ENCODE measurements at places on chromosomes 4 and X.

- DNase-seq, result no peak
Measured at GRCh38 chr4:46370531-46370930, 19.4 kb downstream of the GABRA2 start.

DNA sequence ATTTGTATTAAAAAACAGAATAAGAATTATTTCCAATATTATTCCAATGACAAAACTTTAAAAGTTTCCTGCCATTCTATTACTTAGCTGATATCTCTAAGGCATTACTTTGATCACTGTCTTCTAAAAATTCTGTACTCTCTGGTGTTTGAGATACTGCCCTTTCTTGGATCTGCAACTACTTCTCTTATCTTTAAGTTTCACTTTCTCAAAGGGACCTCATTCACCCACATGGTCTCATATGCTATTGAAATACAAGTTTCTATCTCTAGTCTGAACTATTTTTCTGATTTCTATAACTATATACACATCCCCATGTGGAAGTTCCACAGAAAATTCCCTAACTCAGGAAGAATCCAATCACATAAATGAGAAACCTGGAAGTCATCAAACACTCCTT, 22.2 kb downstream of the TMPRSS11E start:
- no peak for DNase-seq

DNA sequence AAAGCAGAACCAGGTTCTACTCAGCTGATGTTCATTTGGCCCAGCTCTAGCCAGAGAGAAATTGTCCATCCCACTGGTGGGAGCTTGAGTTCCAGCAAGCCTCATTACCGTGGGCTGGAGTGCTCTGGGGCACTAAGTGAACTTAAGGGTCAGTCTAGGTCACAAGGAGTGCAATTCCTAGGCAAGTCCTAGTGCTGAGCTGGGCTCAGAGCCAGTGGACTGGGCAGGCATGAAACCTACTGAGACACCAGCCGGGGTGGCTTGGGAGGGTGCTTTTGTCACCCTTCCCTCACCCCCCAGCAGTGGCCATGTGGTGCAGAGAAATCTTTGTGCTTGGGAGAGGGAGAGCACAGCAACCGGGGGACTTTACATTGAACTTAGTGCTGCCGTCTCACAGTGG, 39.4 kb downstream of the GSX2 start:
- no peak for DNase-seq

GRCh38 chrX:129876771-129877305, 29.1 kb upstream of the UTP14A start:
- DNase-seq, result no peak

DNA sequence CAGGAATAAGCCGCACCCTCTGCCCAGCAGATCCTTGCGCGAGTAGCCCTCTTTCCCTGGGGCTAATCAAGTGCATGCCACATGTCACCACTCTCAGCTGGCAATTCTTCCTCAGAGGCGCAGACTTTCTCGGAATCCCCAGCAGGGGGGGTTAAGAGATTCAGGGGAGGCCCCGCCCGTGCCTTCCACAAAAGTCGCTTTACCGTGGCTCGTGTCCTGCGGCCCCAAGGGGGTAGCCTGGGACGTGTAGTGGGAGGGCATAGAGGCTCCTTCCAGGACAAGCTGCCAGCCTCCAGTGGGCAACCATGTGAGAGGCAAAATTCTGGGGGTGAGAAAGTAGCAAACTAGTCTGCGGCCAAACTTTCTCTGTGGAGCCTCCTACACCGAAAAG, 652 bp downstream of the SRPX start:
- no peak for DNase-seq

- DNase-seq, result no peak
Measured at GRCh38 chrX:103520386-103520785, 1.1 kb upstream of the RAB40A start.

Data from stimulated activated CD8-positive, alpha-beta memory T cell treated with anti-CD3 and anti-CD28 coated beads, Interleukin-2, amount 100 ng/mL, for 48 hours (primary cell).